ENCODE measurements at places on chromosomes 6 and 20. TPM values are rescaled to one million over a fixed set of nuclear protein-coding genes. Genes with fewer than 3 reads are reported as not detected.
A peak's percentile ranks its signal among the peaks of the same experiment; 100 is the strongest.

CASS4 gene
- total RNA-seq, result 0.47 TPM

CYP39A1 gene
- 27.2 TPM for total RNA-seq

FANCE gene
- total RNA-seq, result 21.7 TPM

HAO1 gene
- 0.80 TPM for total RNA-seq

GPANK1 gene
- 15.0 TPM for total RNA-seq

- no peak for DNase-seq
Observed at GRCh38 chr6:148448369-148449012, 105.9 kb downstream of the SASH1 start.

DNA sequence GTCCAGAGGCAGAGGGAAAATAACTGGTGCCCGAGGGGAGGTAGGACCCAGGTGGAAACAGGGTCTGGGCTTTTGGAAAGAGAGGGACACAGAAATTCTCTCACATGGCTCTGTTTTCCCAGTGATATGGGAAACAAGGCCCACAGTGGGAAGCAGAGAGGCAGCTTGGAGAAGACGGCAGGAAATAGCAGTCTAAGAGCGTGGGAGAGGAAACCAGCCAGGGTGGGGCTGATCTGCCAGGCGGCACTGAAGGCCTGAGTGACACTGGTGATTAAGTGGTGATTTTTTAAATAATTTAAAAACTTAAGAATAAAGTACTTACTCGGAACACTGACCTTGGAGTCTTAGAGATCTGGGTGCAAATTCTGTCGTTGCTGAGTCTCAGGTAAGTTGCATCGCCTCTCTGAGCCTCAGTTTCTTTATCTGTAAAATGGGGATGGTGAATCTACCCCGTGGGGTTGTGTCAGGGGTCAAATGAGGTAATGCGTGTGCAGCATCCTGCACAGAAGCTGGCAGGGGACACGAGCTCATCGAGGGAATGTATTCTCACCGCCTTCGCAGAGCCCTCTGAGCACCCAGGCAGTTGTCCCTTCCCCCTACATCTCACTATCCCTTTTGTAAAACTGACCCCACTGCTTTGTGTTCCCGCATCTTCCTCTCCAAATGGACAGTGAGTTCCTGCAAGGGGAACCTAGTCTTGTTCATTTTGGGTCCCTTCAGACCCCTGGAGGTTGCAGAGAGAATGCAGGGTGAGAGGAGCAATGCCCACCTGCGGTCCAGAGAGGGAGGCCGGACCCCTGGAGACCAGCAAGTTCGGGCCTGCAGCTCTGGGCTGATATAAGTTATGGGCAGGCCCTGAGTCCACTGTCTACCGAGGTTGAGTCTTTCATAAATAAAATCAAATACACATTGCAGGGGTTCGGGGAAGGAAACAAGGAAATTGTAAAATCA lies 228.6 kb upstream of the PMEPA1 start:
- DNase-seq, result no peak

GRCh38 chr6:26251354-26252076 lies 113.5 kb upstream of the BTN3A2 start:
- no peak for DNase-seq

GRCh38 chr6:110561008-110561396 lies 84.6 kb upstream of the SLC22A16 start:
- DNase-seq, result no peak

DNA sequence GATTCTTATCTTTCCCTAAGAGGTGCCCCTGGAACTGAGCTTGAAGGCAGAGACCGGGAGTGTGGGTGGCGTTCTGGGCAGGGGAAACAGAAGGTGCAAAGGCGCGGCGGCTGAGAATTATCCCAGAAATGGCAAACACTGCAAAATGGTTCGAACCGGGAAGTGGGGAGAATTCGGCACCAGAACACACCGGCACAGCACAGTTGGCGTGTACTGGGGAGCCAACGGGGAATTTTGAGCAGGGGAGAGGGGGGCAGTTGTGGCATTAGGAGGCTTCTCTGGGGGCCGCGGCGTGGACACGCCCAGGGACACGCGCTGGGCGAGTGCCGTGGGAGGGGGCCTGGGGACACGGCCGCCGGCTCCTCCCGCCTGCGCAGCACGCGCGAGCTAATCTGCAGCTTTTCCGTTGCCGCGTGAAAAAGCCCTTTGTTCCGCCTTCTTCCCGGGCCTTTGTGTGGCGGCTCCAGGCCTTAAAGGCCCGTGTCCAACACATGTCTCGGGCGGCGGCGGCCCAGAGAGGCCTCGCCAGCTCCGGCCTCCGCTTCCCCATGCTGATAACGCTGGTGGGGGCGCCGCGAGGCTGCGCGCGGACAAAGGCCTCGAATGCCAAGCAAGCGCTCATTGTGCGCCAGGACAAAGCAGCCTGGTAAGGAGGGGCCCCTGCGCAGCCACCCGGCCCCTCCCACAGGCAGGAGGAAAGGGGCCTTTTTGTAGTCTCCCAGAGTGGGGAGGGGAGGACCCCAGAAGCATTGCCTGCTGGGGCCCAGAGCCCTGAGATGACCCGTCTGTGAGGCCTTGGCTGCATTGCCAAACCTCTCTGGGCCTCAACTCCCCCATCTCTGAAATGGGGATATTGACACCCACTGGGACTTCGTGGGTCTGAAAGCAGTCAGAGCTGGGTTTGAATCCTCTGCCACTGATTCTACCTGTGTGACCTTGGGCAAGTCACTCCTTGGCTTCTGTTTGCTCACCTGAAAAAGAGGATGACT lies 82.8 kb downstream of the CD40 start:
- no peak for DNase-seq

DNA sequence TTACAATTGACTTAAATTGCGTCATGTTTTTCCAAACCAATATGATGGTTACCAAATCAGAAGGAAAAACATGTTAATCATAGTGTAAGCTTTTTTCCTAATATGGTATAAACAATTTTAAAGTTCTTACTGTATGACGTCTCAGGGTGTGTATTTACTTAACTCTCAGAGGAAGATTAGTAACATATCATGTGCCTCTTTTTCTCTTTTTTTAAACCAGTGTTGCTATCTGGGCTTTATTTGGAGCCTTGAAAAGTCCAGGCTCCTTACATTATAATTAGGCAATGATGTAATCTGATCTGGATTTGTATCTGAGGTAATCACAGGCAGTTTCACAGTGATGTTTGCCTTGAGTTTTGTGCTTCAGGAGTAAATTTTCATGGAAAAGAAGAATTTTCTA lies 20.4 kb upstream of the RAB23 start:
- no peak for DNase-seq

GRCh38 chr6:166201878-166202277 lies 34.2 kb upstream of the TBXT start:
- no peak for DNase-seq

DNA sequence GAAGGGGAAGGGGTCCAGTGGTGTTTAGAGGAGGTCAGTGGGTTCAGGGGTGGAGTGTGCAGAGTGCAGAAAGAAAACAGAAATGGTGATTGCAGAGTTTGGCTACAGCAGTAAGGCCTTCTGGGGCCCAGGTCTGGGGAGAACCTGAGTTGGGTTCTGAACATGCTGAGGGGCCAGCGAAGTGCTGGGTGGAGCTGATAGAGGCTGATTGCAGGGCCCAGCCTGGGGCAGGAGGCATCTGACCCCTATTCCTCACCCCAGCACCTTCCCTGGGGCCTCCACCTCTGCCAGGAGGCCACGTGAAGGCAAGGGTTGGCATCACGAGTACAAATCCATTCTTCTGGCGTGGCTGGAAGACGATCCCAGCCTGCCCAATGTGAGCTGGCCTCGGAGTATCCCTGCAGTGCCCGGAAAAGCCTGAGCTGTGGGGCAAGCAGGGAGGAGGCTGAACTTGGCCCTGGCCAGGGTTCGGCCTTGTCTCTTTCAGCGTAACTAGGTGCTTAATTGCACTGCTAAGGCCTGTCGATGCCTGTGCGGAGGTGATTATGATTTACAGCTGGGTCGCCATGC lies 35.3 kb downstream of the VSTM2L start:
- peak; percentile 41 for DNase-seq

- DNase-seq, result no peak
Observed at GRCh38 chr6:67433124-67433523, 1202.0 kb upstream of the ADGRB3 start.

GRCh38 chr20:63522981-63523611 lies 2.5 kb downstream of the PPDPF start:
- DNase-seq, result peak; percentile 77

DNA sequence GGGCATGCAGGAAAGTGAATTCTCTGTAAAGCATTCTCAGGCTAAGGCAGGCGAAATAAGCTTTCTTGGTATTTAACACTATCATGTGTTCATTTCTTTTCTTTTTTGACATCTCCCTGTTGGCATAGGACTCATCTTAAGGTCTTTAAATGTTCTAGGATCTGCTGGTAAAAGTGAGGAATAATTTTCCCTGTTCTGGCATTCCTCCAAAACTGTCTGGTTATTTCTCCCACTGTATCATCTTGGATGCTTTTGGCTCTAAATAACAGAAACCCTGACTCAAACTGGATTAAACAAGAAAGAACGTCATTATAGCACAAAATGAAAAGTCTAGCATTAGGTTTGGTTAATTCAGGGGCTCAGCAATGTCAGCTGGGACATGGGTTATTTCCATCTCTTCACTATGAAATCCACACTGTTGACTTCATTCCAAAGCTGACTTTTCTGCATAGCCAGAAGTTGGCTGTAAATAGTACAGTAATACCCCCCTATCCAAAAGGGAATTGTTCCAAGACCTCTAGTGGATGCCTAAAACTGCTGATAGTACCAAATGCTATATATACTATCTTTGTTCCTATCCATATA lies 37.9 kb upstream of the SNAP25 start:
- DNase-seq, result no peak
